Suppressor macrophage treated with lipopolysaccharide for 1 hour (primary cell): ENCODE measurements at places on chromosomes 7 and 10.
A peak's percentile ranks its signal among the peaks of the same experiment; 100 is the strongest.

DNA sequence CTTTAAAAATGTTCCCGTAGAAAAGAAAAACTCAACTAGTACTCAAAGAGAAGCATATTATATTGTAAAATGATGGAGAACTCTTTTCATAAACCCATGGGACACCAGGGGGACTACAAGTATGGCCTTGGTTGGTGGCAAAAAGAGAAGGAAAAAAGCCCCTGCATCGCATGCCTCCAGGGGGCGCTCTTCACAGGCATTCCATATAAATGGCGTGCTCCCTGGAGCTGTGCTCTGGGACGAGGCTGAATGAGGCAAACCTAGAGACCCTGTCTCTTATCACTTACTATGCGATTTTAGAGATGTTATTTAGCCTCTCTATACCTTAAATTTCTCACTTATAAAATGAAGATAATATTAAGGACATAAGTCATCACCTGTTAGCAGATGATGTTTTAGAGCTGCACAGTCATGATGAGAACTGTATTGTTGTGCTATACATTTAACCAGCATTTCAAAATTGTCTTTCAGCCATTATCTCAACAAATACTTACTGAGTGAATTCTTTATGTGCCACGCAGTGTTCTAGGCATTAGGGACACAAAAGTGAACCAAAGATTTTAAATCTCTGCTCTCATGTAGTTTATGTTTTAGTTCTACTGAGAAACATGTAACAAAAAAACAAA, 105.8 kb downstream of the ARHGAP21 start:
- peak; percentile 76 for DNase-seq

DNA sequence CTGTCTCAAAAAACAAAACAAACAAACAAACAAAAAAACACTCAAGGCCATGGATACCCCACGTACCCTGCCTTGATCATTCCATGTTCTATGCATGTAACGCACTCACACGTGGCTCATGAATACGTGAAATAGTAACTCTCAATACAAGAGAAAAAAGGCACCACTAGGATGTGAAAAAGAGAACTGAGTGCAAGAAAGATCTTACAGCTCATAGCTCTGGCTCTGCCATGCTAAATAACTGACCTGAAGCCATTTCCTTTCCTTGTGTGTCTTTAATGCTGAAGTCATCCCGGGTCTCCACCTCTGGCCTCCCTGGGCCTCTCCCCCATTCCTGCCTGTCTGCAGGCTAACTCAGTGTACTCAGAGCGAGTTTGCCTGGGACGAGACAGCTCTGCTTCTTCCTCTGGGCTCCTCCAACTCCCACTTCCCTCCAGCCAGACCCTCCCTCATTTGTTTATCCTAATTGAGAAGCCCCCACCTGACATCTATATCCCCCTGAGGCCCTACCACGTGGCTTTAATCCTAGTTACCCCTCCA, 117.3 kb downstream of the PRPF18 start:
- DNase-seq = no peak

- DNase-seq = no peak
Observed at GRCh38 chr10:100469756-100470155, 6.9 kb downstream of the WNT8B start.

- DNase-seq = no peak
Observed at GRCh38 chr7:137611606-137612005, 235.2 kb downstream of the DGKI start.

DNA sequence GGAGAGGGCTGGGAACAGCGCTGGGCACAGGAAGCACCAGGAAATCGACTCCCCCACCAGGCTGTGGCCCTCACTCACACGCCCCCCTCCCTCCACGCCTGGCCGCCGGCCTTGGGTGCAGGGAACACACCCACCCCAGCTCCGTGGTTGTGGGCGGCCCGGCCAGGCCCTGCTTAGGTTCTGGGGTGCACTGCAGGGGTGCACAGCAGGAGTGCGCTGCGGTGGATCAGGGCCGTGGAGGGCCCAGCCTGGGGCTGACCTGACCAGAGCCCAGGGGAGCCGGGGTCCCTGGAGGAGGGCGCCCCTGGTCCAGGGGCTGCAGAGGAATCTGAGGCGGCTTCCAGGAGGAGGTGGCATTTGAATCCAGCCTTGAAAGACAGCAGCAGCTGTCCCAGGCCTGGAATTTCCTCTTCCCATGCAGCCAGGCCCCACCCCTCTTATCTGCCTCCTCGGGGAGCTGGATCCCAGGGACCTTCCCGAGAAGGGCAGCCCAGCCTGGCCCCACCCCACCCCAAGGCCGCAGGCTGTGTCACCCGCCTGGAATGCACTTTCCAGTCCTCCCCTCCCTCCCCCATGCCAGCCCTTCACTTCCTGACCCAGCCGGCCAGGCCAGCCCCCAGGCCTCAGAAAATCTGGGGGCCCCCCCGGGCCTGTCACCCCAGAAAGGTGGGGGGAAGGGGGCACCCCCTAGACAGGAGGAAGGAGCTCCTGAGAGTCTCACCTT, 18.4 kb upstream of the PDGFA start:
- no peak for DNase-seq

DNA sequence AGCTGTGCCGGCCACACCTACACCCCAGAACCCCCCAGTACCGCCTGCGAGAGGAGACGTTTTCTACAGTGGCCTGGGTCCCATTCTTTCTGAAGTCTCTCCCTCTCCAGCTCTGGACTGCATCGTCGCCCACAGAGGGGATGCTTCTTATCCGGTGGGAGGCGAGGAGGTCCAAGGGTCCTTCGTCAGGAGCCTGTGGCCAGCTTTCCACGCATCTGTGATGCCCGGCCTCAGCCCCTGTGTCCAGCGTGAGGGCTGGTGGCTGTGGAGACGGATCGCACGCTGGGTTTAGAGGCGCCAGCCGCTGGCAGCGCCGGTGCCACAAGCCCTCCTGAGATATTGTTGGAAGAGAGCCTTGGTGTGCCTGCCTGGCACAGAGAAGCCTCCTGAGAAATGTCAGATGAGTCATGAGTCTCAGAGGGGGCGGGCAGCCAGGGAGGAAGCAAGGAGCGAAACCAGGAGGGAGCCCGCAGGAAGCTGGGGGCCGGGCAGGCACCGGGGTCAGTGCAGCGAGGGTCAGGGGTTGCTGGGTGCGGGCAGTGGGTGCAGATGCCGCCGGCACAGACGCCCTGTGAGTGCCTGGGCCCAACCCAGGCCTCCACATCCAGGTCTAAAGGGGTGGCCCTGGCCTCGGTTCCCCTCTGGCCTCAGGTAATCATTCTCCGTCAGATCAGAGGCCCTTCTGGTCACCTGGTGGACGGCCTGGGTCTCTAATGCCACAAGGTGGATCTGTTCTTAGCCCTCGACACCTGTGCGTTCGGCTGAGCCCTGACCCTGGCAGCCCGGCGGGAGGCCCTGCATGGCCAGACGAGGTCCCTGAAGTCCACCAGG, 86.0 kb upstream of the DIP2C start:
- DNase-seq = peak; percentile 32

DNA sequence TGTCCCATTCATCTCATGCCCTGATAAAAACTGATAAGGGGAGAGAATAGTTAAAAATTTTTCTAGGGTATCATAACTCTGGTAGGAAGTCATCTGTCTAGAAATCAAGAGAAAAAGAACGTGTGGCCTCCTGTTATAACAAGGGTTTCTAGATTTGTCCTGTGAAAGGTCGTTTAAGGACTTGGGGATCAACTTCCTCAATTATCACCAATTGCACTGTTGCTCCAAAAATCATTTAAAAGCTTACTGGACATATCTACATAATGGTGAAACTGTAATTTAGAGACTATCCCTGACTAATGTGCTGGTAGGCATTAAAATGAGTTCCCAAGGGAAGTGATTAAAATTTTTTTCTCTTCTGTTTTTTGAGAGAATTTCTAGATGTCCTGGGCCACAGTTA, 58.2 kb downstream of the GPR141 start:
- DNase-seq = peak; percentile 57

- DNase-seq = no peak
Observed at GRCh38 chr10:119306514-119306951, 99.2 kb downstream of the GRK5 start.

DNA sequence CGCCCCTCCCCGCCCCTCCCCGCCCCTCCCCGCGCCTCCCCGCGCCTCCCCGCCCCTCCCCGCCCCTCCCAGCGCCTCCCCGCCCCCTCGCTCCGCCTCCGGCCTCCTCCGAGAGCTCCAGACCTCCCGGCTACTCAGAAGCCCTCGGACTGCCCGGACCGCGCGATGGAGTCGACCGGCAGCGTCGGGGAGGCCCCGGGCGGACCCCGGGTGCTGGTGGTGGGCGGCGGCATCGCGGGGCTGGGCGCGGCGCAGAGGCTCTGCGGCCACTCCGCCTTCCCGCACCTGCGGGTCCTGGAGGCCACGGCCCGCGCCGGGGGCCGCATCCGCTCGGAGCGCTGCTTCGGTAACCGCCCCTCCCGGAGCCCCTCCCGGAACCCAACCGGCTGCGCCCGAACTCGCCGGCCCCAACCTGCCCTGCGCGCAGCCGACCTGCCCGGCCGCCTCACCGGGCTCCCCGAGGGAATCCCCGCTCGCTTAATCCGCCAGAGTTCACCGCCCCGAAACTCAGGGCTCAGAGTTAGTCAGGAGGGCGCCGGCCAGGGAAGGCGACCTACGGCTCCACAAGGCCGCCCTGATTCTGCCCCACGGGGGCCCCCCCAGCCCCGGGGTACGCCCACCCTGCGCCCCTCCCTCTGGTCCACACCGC, at the start of gene PAOX:
TSS of gene PAOX (plus strand) at position 111 of the 649 bp plus-strand sequence. CDS start at position 166, 55 bp downstream.
- peak; percentile 78 for DNase-seq

DNA sequence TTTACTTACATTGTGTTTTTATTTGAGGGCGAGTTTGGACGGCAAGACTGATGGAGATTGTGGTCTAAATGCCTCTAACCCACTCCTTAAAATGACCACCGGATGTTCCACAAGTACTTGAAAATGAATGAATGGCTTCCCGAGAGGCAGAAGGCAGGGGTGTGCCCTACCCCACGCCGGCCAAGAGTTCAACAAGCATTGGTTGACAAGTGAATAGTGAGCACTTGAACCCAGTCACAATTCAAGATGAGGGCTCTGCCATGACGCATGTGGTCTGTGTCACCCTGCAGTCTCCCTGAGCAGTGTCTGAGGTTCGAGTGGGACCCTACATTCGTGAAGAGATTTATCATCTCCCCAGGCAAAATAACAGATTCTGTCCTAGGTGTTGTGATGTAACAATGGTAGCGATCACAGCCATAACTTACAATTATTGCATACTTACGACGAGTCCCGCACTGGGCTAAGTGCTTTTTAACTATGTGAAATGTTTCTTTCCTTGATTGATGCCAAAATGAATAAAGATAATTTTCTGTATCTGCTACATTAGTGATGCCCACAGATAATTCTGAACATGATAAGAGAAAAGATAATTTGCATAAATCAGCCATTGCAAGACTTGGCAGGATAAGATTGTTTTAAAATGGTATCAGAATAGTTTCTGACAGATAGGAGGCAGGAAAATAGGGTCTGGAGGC, 305.4 kb downstream of the WDR37 start:
- no peak for DNase-seq

DNA sequence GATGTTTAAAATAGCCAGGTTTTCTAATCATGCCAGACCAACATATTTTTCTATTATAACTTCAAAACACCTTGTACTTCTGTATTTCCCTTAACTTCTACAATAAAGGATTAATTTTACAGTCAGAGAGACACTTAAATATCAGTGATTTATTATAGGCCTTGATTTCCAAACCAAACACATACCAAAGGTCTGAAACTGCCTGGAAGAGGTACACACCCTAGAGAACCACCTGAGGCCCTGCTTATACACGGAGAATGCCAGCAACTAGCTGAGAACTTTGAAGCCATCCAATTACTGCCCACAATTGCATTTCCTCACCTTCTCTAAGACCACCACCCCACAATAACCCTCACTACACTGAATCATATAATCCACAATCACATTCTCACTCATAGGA, 4.9 kb downstream of the CCDC6 start:
- DNase-seq = no peak

DNA sequence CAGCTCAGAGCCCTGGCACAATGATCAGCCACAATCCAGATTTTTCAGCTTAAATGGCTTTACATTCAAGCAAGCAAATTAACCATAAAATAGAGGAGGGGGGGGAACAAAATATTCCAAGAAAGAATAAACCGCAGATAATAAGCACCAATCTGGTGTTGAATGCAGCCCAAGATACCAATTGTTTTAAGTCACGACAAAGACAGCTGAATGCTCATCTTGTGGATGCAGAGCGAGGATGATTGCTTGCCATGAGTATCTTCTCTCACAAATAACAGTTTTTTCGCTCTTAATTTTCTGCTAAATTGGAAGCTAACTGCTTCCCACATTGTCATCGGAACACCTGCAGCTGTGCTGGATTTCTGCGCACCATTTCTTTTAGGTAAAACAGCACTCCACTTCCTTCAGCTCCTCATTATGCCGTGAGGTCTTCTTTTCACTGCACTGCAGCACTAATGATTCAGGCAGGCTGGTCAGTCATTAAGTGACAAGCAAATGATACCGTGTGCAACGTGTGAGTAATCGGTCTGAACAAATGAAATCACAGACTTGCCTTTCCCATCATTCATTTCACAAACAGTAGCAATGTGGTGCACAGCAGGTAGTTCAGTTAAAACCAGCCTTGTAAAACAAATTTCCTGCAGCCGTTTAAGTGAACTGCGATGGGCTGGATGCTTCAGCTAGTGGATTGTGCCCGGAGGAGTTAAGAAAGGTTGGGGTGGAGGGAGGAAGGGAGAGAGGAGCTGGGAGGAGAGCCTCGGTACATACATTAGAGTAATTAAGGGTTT, 106.4 kb upstream of the CDCA7L start:
- no peak for DNase-seq

- DNase-seq = peak; percentile 67
Observed at GRCh38 chr10:70255329-70256299, 22.4 kb upstream of the PPA1 start.

- peak; percentile 94 for DNase-seq
Observed at GRCh38 chr7:36280840-36281812, 108.5 kb upstream of the ANLN start.

GRCh38 chr7:29229066-29229465, 34.5 kb downstream of the CHN2 start:
- no peak for DNase-seq

DNA sequence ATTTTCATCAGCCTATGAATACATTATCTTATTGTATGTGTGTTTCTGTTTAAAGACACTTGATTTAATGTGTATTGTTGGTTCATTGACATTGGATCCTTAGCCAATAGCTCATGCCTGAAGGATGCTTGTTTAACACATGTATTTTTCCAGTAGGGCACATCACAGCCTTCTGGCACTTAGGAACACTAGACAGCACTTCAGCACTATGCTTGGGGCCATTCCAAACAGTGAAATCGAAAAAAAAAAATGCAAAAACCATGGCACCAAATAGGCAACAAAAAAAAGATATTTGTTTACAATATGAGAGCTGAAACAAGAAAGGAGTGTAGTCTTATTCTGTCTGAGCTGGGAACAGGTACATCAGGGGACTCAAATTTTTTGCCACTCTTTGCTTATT, 262.8 kb downstream of the SLC25A13 start:
- no peak for DNase-seq

DNA sequence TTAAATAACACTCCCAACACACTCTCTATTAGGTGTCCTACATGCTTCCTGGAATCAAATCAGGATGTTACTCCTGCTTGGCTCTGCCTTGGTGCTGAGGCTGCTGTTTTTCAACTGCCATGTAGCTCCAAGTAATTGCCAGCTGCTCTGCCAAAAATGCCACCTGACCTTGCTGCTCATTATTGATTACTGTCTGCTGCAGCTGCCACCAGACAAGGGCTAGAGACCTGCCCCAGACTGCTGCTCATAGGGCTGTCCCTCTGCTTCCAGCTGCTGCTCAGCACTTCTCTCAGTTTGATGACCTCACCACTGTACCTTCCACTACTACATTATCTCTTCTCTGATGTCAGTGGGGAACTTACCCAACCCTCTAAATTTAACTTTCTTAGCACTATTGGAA, 102.5 kb downstream of the PCLO start:
- DNase-seq = no peak

- DNase-seq = no peak
Observed at GRCh38 chr7:26390016-26390415, 98.4 kb downstream of the SNX10 start.

- no peak for DNase-seq
Observed at GRCh38 chr10:37456456-37456855, 331.1 kb downstream of the ANKRD30A start.
